NCI-H1930 (cell line): ENCODE measurements at places on chromosomes 5 and 9.

DNA sequence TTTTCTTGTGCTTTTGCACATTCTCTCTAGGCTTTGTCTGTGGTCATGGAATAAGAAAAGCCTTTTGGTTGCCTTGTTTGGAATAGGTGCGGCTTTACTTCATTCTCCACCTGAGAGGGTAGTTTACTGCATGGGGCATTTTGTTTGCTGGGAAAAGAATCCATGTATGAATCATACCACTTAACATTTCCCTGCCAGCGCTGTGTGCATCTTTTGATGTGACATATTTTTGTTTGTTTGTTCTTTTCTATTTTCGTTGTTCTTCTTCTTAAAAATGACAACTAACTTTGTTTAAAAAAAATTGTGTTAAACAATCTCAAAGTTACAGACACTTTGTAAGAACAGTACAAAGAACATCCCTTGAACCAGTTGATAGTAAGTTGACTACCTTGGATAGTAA, 113.2 kb downstream of the GCNT1 start:
- DNase-seq: no peak

DNA sequence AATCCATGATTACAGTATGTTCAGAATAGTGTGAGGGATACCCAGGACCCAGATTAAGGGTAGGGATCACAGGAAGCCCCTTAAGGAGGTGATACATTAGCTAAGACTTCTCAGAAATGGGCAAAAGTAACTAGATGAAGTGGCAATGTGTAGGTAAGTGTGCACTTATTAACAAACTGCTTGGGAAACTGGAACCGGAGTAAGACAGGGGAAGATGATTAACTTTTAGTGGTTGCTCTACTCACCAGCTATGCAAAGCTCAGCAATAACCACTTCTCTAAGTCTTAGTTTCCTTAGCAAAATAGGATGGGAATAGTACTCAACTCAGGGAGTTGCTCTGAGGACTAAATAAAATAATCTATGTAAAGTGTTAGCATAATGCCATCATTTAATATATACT, 182.2 kb downstream of the MCTP1 start:
- no peak for DNase-seq

GRCh38 chr9:121082075-121082474, 7.3 kb downstream of the CNTRL start:
- no peak for DNase-seq

GRCh38 chr9:75570538-75570937, 319.9 kb upstream of the PCSK5 start:
- no peak for DNase-seq

GRCh38 chr9:106075236-106075959, 381.1 kb downstream of the TMEM38B start:
- DNase-seq: no peak

- no peak for DNase-seq
Observed at GRCh38 chr5:129447968-129448367, 12.1 kb upstream of the ADAMTS19 start.

- DNase-seq: no peak
Observed at GRCh38 chr5:149953436-149954121, 7.0 kb upstream of the SLC26A2 start.

- DNase-seq: no peak
Observed at GRCh38 chr5:1759378-1759970, 40.2 kb downstream of the MRPL36 start.

GRCh38 chr5:160463740-160464465, 42.2 kb downstream of the PTTG1 start:
- DNase-seq: no peak

- no peak for DNase-seq
Observed at GRCh38 chr5:180140079-180140554, 68.6 kb upstream of the RNF130 start.

- no peak for DNase-seq
Observed at GRCh38 chr9:77502568-77502967, 145.6 kb downstream of the GNA14 start.

DNA sequence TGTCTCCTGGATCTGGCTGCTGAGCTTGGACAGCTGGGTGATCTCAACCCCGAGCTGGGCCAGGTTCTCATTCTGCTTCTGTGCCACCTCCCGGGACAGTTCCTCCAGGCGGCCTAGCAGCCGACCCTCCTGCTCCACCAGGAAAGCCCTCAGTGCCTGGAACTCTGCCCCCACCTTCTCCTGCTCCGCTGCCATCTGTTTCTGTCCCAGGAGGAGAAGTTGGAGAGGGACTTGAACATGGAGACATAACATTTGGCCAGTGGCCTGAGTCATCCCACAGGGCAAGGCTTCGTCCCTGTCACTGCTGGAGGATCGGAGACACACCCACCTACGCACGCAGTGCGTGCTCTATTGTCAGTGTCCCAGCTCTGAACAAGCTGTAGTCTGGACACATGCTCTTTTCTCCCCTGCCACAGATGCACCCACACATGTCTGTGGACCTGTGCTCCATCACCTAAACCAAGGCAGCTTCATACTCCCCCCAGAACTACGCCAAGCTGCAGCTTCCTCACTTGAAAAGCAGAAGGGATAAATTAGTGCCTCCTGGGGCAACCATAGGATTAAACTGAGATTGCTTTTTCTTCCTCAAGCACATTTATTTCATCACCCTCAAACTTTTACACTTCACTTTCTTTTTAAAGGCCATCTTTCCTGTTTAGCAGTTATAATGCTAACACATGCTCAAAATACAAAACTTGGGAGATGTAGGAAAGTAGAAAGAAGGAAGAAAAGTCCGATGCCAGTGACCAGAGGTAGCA, 4.9 kb downstream of the TRIM7 start:
- DNase-seq: no peak

- DNase-seq: no peak
Observed at GRCh38 chr9:90787771-90788460, 13.7 kb upstream of the SYK start.

DNA sequence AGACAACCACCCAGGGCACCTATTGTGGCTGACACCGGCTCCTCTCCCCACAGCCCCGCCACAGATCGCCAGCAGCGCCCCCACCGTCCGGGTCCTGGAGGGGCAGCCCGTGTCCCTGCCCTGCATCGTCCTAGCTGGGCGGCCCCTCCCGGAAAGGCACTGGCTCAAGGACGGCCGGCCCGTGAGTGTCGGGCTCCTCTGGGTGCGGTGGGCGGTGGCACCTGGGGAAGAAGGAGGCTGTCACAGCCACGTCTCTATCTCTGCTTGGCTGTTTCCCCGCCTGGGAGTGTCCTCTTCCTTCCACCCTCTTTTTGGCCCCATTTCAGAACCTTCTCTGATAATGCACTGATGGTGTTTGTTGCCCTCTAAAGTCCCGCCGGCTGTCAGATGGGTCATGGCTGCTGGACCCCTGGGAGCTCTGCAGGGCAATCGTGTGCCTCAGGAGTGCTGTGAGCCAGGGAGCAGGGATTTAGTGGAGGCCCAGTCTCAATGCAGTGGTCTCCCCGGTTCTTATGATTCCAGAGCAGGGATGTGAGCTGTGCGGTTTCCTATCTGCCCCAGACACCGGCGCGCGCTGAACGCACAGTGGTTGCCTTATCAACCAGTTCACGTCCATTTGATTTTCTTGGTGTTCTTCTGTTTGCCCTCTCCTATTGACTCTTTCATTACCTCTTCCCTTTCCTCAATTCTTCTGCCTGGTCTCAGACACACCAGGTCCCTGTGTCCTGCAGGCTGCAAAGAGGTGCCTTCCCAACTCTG, 55.3 kb downstream of the HMCN2 start:
- DNase-seq: no peak

- DNase-seq: no peak
Observed at GRCh38 chr5:178293400-178293799, 60.8 kb upstream of the PHYKPL start.

DNA sequence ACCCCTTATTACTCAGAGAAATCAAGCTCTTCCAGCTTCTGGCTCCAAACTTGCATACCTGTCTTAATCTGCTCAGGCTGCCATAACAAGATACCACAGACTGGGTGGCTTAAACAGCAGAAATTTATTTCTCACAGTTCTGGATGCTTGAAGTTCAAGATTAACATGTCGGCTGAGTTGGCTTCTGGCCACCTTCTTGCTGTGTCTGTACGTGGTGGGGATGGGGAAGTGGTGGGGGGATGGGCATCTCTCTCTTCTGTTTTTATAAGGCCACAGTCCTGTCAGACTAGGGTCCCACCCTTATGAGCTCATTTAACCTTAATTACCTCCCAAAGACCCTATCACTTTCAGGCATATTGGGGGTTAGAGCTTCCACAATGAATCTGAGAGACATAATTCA, 140.5 kb downstream of the SV2C start:
- no peak for DNase-seq

- DNase-seq: peak; percentile 54
Observed at GRCh38 chr5:29162297-29162696, 2031.2 kb upstream of the CDH6 start.

- no peak for DNase-seq
Observed at GRCh38 chr5:110878115-110878514, 139.3 kb downstream of the SLC25A46 start.

DNA sequence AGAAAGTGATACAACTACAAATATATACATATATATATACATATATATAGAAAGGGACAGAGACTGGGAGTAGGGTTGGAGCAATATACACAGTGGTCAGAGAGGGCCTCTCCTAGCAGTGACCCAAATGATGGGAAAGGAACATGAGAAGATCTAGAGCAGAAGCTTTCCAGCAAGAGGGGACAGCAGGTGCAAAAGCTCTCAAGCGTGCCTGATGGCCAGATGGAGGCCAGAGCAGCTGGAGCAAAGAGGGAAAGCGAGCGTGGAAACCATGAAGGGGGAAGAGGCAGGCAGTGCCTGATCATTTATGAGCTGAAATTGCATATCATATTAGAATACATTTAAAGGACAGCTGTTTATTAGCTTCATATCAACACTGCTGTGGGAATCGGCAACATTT, 7.6 kb upstream of the GRPEL2 start:
- DNase-seq: no peak

- DNase-seq: no peak
Observed at GRCh38 chr5:166883016-166883415, 1408.4 kb upstream of the WWC1 start.

DNA sequence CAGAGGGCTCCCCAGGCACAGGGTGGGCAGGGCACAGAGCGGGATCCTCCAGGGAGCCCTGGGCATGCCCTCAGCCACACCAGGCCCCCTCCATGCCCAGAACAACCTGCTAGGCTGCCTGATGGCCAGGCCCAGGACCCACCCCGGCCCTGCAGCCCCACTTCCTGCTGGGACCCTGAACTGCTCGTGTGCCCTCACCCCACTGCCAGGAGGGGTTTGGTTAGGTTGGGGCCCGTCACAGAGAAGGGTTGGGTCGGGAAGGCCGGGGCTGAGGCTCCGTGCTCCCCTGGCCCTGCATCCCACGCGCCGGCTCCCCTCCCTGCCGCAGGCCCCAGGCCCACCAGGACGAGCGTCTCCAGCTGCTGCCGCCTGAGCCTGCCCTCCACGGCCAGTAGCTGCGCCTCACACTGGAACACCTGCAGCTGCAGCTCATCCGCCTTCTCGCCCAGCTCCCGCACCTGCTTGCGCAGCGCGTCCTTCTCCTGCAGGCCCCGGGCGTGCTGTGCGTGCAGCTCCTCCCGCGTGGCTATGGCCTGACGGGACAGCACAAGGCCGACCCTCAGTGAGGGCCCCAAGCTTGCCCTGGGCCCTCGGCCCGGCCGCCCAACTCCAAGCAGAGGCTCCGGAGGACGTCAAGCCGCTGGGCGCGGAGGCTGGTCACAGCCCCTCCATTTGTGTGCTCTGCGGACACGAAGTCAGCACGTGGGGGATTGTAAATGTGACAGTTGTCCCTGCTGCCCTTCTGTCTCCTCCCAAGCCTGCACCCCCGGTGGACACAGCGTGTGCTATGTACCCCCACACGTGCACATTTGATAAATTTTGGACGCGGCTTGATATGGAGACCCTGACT, 4.0 kb upstream of the DNLZ start:
- no peak for DNase-seq

GRCh38 chr5:137172258-137172657, 326.9 kb downstream of the SPOCK1 start:
- no peak for DNase-seq

DNA sequence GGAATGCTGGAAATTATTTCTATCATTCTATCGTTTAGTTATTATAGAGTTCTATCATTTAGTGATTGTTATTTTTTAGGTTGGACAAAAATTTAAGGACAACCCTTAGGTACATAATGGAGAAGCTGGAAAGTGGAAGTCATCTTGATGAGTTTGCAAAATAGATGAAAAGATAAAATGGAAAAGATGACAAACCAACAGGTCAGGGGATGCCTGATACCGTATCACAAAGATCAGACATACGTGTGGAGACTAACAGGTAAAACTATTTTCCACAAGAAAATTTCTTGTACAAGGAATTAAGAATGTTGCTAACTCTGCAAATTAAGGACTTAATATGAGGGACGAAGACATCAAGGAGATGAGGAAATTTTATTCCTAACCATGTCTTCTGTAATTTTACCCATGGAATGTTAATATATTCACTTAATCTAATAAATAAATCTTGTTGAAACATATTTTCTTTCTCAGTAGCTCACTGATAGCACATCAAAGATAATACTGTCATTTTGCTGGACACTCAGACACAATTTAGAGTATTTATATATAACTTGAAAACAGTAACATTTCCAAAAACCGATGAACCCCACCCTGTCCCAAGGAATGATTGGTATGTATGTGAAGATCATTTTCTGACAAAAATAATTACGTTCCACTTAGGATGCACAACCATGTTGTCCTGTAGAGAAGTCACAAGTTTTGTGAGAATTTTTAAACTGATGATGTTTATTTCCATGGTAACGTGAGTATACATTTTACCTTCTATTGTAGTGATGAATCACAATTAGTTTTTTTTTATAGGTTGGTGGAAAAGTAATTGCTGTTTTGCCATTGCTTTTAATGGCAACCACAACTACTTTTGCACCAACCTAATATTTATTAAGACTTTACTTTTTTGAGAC, 2.6 kb downstream of the LURAP1L start:
- no peak for DNase-seq

DNA sequence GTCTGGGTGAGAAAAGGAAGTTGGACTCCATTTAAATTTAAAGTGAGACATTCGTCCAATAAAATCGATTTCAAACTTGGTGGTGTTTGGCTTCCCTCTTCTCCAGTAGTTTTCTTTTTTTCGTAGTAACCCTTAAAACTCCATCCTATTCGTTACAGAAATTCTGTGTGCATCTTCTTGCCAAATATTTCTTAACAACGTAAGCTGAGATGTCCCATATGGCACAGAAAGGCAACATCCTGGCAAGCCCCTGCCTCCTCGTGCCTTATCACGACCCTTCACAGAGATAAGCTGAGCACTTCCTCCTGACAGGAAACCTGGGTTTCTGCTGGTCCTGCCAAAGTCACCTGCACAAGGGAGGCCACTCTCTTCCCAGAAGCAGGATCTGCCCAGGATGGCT, 11.8 kb upstream of the ADAMTS2 start:
- no peak for DNase-seq

DNA sequence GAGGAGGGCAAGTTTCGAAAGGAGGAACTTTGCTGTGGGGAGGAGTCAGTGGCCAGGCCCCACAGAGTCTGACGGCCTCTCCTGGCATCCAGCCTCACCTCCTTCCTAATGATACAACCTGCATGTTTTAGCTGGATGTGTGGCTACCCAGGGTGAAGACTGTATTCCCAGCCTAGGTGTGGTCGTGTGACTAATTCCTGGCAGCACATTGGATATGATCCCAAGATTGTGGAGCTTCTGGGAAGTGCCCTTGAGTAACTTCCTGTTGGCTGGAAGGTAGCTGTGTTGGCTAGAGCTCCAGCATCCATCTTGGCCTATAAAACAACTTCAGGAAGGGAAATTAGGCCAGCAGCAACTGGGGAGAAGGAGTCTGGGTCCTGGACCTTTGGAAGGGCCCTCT, 19.0 kb upstream of the LPCAT1 start:
- DNase-seq: no peak
